ENCODE measurements at places on chromosomes 3 and 15.

- no peak for DNase-seq
Measured at GRCh38 chr3:140505876-140506275, 172.0 kb upstream of the TRIM42 start.

GRCh38 chr3:196340466-196340865, 2.3 kb upstream of the TM4SF19 start:
- DNase-seq = no peak

GRCh38 chr3:51386159-51386851, 1.2 kb downstream of the MANF start:
- DNase-seq = no peak

DNA sequence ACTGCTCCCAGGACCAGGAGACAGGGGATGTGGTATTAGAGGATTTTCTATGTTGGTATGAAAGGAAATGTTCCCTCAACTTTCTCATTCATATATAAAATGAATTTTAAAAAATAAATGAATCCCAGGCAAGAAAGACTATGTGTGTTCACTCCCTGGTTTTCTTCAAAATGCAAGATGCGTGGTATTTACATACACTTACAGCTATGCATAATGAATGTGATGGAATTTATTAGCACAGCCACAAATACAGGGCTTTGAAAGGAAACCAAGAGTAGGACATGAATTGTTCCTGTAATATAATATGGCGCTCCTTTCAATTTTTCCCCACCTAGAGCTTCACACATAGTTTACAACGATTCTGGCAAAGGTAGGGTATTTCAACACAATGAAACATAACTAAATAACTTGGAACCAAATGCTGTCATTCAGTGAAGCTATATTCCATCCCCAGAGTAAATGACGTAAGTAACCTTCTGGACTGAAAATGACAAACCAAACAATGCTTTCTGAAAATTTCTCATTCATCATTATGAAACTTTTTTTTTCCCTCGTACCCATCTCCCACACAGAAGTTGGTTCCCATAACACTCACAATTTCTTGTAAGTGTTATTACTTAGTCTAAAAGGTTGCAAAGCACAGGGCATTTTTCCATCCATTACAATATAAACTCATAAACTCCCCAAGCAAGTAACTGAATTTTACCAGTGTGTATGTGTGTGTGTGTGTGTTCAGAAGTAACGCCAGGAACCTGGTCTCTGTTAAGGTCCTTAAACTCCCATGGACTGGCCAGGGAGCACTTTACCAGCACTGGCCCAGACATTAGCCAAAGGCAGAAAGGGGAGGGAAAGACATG, 41.8 kb downstream of the CBLB start:
- DNase-seq = no peak

GRCh38 chr3:128006061-128007032, 45.9 kb upstream of the SEC61A1 start:
- DNase-seq = no peak

- no peak for DNase-seq
Measured at GRCh38 chr15:101316529-101316928, 21.5 kb upstream of the SNRPA1 start.

All from NCI-H526 treated with DMSO at 0.1 percent for 48 hours (cell line).